ENCODE measurements at places on chromosomes 1 and 21.

GRCh38 chr1:9182784-9183257 is 51.8 kb upstream of the H6PD start:
- DNase-seq = no peak

- peak; percentile 62 for DNase-seq
Observed at GRCh38 chr1:226549937-226550671, 1.5 kb downstream of the STUM start.

GRCh38 chr1:216626394-216627067 is 96.7 kb downstream of the ESRRG start:
- no peak for DNase-seq

- no peak for DNase-seq
Observed at GRCh38 chr1:229953736-229954326, 113.2 kb upstream of the GALNT2 start.

All from C1 segment of cervical spinal cord (tissue), 14 donors.